ENCODE measurements at places on chromosomes 13 and 19. TPM values are rescaled to one million over a fixed set of nuclear protein-coding genes. Genes with fewer than 3 reads are reported as not detected.

DNA sequence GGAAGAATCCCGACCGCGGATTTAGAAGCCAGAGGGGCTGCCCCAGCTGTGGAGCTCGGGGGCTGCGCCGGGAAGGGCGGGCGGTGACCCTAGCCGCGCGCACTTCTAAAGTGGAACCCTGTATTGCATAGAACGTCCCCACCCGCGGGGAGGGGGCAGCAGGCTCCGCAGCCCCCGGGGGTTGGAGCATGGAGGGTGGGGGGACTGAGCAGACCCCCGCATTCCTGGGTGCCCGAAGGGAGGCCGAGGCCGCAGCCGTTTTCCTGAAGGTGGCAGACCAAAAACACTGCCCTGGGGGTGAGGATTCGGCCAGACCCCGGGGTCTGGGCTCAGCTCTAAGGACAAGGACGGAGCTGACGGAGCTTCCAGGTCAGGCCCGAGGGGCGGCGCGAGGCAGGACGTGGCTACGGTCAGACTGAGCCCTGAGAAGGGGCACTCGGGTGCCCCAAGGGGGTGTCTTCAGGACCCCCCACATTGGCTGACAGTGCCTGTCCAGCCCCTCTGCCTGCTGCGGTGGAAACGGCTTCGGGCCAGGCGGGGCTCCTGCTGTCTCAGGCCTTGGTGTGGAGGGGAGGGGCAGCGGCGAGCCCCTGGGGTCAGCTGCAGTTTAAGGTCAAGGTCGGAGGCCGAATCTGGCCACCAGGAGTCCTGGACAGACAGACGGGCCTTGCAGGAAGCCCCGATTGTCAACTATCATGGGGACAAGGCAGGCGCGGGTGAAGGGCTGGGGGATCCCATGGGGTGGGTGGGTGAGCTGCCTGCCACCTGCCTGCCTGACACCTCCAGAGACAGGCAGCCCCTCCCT lies 12.6 kb downstream of the MKNK2 start:
- no peak overlapping the region for H3K27ac ChIP-seq
- peaks cover 14% of the 10 kb centered on the region for H3K36me3 ChIP-seq
- H3K27me3 ChIP-seq = no peaks in the 10 kb centered on the region
- DNase-seq = no peak
- H3K4me1 ChIP-seq = peaks cover 50% of the 10 kb centered on the region

GRCh38 chr19:18432275-18433014 lies 5.5 kb downstream of the ISYNA1 start:
- H3K27me3 ChIP-seq = no peaks in the 10 kb centered on the region
- no peak for DNase-seq
- H3K36me3 ChIP-seq = peaks cover 8% of the 10 kb centered on the region

- H3K36me3 ChIP-seq = no peaks in the 10 kb centered on the region
- H3K4me1 ChIP-seq = no peaks in the 10 kb centered on the region
- H3K27ac ChIP-seq = no peak overlapping the region
- no peaks in the 10 kb centered on the region for H3K27me3 ChIP-seq
- no peak overlapping the region for H3K4me3 ChIP-seq
Observed at GRCh38 chr19:23983406-23983805, 68.7 kb downstream of the ZNF726 start.

- H3K36me3 ChIP-seq = no peaks in the 10 kb centered on the region
- no peaks in the 10 kb centered on the region for H3K4me1 ChIP-seq
- H3K27me3 ChIP-seq = no peaks in the 10 kb centered on the region
Observed at GRCh38 chr13:93268327-93269028, 41.9 kb downstream of the GPC6 start.

- H3K4me1 ChIP-seq = no peaks in the 10 kb centered on the region
- no peaks in the 10 kb centered on the region for H3K27me3 ChIP-seq
- H3K36me3 ChIP-seq = no peaks in the 10 kb centered on the region
- peak; percentile 24 for DNase-seq
Observed at GRCh38 chr19:53945441-53945840, 17.3 kb upstream of the CACNG8 start.

GRCh38 chr13:24226762-24227161 lies 66.2 kb downstream of the SPATA13 start:
- peaks cover 4% of the 10 kb centered on the region for H3K36me3 ChIP-seq
- no peak overlapping the region for H3K4me3 ChIP-seq
- no peaks in the 10 kb centered on the region for H3K27me3 ChIP-seq

Gene PALM
- 43.7 TPM for total RNA-seq

Gene WIZ
- 28.4 TPM for total RNA-seq

Gene ZNF480
- 11.5 TPM for total RNA-seq

Gene PEAK3
- total RNA-seq = not detected

Gene YJEFN3
- 25.3 TPM for total RNA-seq
